SIG-M5 (cell line): ENCODE measurements at places on chromosomes 6 and 20.

- no peak for DNase-seq
These were observed 108.0 kb downstream of the SYNDIG1 start for GRCh38 chr20:24577271-24577909.

- no peak for DNase-seq
These were observed 227.6 kb downstream of the ALDH8A1 start for GRCh38 chr6:134722200-134722870.

DNA sequence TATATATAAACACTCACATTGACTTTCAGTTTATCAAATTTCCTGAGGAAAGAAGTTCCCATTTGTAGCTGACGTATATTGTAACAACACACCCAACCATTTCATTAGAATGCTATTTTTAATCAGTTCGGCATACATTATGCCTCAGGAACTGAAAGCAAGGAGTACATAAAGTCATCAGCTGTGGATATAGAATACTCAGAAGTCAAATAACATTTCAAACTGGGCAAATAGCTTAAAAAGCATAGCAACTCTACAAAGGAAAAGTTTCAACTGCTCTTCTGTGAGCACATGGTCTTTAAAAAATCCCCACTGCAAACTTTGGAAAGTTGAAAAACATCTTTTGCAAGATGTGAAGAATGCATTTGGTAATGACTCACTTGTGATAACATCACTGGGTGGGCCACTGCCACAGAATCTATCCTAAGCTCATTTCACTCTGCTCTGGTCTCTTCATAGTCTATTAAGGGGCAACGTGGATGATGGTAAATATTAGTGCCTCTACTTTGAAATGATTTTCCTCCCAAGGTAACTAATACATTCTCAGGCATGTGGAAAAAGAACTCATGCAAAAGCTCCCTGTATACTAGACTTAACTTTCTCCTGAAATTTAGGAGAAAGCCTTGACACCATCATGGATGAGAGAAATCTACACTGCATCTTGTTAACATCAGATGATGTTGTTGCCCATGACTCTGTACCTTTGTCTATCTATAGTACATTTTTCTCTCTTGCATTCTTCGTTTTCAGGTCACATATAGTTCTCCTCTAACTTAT lies 49.2 kb downstream of the FYN start:
- no peak for DNase-seq

- no peak for DNase-seq
These were observed 22.2 kb downstream of the CST8 start for GRCh38 chr20:23513164-23513563.

DNA sequence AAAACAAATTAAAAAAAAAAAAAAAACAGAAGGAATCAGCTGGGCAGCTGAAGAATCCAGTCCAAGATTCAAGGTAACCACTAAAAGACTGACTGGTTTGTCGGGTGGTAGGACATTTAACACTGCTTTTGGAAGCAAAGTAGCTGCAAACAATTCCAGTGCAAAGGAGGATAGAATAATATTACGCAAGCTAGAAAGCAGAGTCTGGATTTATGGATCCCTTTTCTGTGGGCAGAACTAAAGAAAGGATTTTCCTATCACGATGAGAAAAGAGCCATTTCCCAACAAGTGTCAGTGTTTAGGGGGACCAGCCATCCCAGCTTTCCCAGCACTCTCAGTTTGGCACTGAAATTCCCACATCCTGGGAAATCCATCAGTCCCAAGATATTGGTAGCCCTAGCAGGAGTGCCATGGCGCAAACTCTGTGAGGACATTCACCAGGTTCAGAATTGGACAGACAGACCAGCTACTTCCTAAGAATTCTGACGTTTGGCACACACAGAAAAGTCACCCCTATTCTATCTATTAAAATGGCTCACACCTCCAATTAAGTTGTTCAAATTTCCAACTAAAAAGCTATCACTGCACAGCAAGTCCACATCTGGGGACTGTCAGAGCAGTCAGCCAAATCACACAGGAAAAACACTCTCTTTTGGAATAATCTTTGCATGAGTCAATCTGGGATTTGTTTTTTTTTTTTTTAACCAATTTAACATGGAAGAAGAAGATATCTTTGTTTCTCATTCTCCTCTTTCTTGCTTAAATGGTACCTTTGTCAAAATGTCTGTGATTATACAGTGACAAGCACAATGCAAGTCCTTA lies 356.8 kb upstream of the ARID1B start:
- DNase-seq, result no peak

DNA sequence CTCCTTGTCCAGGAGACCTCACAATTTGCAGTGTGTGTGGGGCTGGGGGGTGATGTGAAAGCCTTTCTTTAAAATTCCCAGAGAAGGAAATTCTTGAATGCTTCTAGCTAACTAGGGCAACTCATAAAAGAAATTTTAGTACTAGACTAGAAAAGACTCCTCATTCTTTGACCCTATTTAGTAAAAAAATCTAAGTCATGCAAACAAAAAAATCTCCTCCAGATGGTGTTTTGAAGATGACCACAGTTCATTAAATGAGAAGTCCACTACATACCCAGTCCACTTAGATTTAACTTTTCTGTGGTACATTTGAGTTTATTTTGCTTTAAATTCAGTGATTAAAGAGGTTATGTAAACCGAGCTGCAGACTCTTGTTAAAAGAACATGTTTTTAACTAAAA lies 67.5 kb downstream of the NDUFAF5 start:
- DNase-seq, result no peak

- no peak for DNase-seq
These were observed 708.3 kb downstream of the HDGFL1 start for GRCh38 chr6:23277521-23278179.

GRCh38 chr6:75427329-75427728 lies 66.3 kb downstream of the FILIP1 start:
- no peak for DNase-seq

DNA sequence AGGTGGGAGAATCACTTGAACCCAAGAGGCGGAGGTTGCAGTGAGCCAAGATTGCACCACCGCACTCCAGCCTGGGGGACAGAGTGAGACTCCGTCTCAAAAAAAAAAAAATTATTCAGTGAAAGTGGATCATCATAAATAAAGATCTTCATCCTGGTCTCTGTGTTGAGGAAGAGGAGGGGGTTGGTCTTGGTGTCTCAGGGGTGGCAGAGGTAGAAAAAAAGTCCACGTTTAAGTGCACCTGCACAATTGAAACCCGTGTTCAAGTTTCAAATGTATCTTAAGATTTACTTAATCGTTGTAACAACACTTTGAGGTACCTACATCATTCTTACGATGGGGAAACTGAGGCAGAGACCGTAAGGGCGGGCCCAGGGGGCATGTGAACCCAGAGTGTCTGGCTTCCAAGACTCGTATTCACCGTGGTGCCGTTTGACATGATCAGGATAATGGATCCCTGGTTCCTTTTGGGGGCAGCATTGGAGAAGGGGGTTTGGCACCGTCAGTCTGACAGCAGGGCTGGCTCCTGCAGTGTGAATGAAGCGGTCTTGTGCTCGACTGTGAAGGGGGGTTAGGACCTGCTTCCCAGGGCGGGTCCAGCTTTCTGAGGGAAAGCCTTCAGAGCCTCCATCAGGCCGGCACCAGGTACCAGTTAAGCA lies 32.9 kb upstream of the ID1 start:
- no peak for DNase-seq

GRCh38 chr6:153104220-153104619 lies 26.9 kb downstream of the RGS17 start:
- DNase-seq, result no peak

GRCh38 chr6:4567141-4567540 lies 209.1 kb upstream of the CDYL start:
- DNase-seq, result no peak

- no peak for DNase-seq
These were observed 8.9 kb downstream of the BPIFB1 start for GRCh38 chr20:33291830-33292355.

DNA sequence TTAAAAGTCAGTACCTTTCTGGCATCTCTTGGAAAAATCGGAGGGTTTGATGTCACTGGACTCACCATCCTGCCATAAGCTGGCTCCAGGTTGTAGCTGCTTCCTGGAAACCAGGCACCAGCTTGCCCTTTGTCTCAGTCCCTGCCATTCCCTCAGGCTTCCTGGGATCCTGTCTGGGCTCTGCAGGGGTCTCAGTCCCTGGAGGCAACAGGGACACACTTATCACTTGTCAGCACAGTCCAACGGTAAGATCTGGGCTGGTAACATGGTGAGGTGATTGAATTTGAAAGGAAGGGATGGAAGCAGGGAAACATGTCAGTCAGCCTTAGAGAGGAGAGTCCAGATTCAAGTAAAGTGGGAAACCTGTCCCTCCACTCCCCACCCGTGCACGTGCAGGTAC lies 147.6 kb upstream of the ECI2 start:
- no peak for DNase-seq

- DNase-seq, result no peak
These were observed 16.4 kb downstream of the TRIM27 start for GRCh38 chr6:28907394-28907793.

DNA sequence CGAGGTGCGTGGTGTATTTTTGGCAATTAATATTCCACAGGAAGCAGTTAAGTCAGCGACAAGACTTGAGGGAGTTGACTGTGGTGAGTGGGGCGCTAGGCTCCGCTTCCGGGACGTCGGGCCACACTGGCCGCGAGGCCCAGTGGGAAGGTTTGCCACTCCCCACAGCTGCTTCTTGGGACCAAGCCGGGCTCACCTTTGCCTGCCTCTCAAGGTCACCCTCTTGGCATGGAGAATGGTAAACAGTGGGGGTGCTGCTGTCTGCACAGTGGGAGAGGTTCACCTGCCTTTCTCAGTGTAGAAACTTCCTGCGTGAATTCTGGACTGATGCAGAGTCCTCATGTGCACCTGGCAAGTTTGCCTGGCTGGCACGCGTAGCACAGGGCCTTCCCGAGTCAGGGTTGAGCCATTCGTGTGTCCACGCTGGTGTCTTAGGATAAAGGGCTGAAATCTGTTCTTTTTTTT lies 6.4 kb downstream of the OSBPL2 start:
- DNase-seq, result no peak

- DNase-seq, result no peak
These were observed 20.4 kb downstream of the AFDN start for GRCh38 chr6:167846997-167847606.

GRCh38 chr20:57748601-57749130 lies 38.9 kb upstream of the PMEPA1 start:
- no peak for DNase-seq

DNA sequence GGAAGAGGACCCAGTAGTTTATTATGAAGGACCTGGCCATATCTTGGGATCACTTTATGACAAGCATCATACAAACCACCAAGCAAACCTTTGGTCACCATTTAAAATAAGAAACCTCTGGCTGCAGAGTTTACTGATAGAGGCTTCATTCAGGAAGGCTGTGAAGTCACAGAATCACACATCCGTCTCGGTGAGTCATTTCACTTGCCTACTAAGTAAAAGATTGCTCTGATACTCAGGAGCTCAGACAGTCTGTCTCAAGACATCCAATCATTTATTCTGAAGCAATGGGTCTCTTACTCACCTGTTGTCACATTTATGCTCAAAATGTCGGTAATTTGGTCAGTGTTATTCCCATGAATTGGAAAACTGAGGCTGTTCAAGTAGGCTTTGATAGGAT lies 33.7 kb downstream of the ADGRF5 start:
- DNase-seq, result no peak

DNA sequence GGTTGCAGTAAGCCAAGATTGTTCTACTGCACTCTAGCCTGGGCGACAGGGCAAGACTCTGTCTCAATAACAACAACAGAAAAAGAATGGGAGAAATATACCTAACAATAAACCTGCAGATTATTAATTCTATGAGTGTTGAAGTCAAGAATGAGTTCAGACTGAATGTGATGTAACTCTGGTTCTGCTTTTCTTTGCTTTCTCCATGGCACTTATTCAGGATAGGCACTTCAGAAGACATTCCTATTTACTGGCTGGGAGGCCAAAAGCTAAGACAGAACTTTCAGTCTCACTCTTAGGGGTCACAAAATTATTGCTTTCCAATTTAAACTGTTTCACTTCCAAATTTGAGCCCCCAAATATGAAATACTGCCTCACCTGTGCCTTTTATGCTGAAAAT lies 15.7 kb upstream of the PRIM2 start:
- no peak for DNase-seq

- no peak for DNase-seq
These were observed 136.4 kb downstream of the LINC00237 start for GRCh38 chr20:20969701-20970280.

GRCh38 chr6:6395581-6396197 lies 75.2 kb upstream of the F13A1 start:
- peak; percentile 14 for DNase-seq

DNA sequence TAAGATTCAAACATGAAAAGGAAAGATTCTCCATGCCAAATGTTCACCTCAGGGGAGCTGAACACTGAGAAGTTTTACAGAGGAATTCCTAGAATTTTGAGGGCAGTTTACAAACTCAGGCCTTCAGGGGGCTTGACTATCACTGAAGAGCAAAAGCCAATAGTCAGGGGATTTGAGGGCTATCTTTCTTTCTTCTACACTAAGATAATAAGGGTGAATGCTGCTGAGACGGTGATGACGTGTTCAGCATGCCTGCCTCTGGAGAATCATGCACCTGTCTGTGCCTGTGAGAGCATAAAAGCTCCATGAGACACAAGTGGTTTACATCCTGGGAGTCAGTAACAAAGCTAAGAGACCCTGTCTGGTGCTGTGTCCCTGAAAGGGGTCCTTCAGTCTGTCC lies 1085.6 kb downstream of the KIF16B start:
- no peak for DNase-seq

GRCh38 chr6:98686008-98686601 lies 148.3 kb upstream of the POU3F2 start:
- DNase-seq, result no peak

DNA sequence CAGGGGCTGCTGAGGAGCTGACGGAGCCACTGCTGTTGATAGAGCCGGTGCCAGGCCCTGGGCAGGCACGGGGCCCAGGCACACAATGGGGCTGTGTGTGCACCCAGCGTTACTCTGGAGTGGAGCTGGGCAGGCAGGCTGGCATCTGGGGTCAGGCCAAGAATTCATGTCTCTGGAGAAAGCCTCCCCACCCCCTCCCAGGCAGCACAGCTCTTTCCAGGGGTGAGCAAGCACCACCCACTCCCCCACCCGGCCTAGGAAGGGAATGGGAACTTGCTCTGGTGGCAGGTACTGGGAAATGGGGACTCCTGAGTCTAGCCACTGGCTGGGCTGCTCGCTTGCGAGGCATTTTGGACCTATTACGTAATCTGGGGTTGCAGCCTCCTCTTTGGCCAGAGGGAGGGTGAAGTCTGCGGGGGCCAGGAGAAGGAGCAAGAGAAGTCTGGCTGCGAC lies 22.7 kb downstream of the TFEB start:
- no peak for DNase-seq

- no peak for DNase-seq
These were observed 35.5 kb upstream of the TMEM217 start for GRCh38 chr6:37293426-37293825.

DNA sequence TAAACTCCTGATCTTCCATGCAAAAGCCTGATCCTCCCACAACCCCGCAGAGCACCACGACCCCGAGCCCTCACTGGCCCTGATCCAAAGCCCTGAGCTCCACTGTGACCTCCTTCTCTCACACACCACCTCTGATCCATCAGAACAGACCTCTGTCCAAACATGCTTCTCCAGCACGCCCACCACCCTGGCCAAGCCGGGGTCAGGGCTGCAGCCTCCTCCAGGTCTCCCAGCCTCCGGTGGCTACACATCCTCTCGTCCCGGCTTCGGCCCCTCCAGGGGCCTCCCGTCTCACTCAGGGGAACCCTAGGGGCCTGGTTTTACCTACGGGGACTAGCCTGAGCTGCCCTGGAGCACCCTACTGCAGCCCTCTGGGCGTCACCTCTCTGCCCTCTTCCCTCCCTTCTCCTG lies 49.1 kb downstream of the FOXF2 start:
- DNase-seq, result no peak
